ENCODE measurements at places on chromosomes 16 and 17. TPM values are rescaled to one million over a fixed set of nuclear protein-coding genes. Genes with fewer than 3 reads are reported as not detected.

TPPP3 gene
- total RNA-seq: 3.2 TPM

TP53TG3C gene
- not detected for total RNA-seq

SHISA9 gene
- total RNA-seq: not detected

NDUFB10 gene
- total RNA-seq: 328 TPM

SOX15 gene
- not detected for total RNA-seq

RNF151 gene
- not detected for total RNA-seq

TXNDC17 gene
- total RNA-seq: 273 TPM

CCL16 gene
- total RNA-seq: not detected
